CD4-positive, alpha-beta T cell treated with Interleukin-1 beta for 1 hour (primary cell): ENCODE measurements at places on chromosomes 11 and 22.

DNA sequence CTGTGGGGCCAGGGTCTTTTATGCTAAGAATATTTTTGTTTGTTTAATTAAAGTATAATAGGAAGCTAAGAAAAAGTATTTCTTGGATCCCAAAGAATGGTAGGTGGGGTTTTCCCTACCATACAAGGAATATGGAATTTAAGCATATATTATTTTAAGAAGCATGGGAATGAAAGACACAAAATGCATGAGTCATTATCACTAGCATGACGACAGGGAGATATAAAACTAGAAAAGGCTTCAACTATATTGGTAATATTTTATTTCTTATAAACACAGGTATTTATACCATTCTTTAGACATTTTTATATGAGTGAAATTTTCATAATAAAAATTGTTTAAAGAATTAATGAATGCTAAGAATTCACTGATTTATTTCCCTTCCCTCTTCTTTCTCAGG is 39.3 kb upstream of the SOX6 start:
- DNase-seq = no peak

GRCh38 chr11:32829680-32830412 is at the start of gene PRRG4:
Gene PRRG4 (plus strand): TSS chr11:32829927. CDS start chr11:32830530, 603 bp downstream.
- DNase-seq = peak; percentile 18

- no peak for DNase-seq
Observed at GRCh38 chr22:29716814-29717545, 2.8 kb upstream of the CABP7 start.

- no peak for DNase-seq
Observed at GRCh38 chr22:37202001-37202555, 10.2 kb downstream of the SSTR3 start.

DNA sequence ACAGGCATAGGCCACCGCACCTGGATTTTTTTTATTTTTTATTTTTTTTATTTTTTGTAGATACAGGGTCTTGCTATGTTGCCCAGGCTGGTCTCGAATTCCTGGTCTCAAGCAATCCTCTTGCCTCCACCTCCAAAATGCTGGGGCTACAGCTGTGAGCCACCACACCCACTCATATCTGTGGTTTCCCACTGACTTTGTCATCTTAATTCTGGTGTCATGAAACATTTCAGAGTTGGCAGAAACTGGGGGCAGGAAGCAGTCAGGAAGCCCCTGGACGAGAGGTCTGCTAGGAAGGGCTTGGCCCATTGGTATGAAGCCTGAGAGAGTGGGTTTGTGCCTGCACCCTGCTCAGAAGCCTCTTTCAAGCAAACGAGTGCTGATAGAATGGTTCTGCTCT is 49.1 kb downstream of the COMMD9 start:
- no peak for DNase-seq

DNA sequence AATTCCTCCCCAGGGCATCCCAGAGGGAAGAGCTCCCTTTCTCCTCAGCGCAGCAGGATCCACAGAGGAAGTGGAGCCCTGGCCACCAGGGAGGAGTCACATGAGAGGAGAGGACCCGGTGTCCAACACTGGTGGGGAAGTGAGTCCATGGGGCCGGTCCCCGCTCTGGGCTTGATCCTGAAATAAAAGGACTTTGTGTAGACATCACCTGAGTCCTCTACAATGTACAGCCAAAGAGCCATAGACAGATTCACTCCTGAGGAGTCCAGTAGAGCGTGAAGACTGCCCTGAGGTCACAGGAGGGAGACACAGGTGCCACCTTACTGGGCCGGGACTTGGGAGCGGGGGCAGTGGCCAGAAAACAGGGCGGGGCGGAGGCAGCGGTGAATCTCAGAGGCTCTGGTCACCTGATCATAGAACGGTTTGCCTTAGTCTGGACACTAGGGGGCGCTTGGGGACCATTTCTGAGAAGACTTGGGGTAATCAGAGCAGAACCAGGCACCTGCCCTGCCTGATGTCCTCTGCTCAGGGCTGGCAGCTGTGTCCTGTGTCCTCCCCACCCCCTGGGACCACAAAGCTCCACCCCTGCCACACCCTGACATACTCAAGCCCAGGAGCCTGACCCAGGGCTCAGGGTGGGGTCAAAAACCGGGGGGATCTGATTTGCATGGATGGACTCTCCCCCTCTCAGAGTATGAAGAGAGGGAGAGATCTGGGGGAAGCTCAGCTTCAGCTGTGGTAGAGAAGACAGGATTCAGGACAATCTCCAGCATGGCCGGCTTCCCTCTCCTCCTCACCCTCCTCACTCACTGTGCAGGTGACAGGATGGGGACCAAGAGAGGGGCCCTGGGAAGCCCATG is 112.7 kb downstream of the VPREB1 start:
- DNase-seq = peak; percentile 59

DNA sequence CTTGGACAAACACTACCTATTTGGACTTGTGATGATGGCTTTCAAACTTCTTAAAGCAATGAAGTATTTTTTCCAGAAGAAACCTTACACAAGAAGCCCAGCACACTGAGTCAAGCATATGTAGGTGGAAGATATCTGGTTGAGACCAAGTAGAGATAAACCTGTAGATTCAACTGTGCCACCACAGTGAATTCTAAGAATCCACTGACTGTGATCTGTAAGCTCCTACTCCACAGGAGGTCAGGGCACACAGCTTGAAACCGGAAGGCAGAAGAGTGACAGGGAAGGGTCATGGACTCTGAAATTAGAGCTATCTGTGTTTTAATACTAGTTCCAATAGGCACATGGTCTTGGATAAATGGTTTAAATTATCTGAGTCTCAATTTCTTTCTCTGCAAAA is 404.5 kb downstream of the ETS1 start:
- DNase-seq = no peak

- no peak for DNase-seq
Observed at GRCh38 chr11:65915101-65915820, 3.6 kb downstream of the C11orf68 start.

GRCh38 chr11:96158126-96158525 is 184.9 kb downstream of the MAML2 start:
- no peak for DNase-seq

DNA sequence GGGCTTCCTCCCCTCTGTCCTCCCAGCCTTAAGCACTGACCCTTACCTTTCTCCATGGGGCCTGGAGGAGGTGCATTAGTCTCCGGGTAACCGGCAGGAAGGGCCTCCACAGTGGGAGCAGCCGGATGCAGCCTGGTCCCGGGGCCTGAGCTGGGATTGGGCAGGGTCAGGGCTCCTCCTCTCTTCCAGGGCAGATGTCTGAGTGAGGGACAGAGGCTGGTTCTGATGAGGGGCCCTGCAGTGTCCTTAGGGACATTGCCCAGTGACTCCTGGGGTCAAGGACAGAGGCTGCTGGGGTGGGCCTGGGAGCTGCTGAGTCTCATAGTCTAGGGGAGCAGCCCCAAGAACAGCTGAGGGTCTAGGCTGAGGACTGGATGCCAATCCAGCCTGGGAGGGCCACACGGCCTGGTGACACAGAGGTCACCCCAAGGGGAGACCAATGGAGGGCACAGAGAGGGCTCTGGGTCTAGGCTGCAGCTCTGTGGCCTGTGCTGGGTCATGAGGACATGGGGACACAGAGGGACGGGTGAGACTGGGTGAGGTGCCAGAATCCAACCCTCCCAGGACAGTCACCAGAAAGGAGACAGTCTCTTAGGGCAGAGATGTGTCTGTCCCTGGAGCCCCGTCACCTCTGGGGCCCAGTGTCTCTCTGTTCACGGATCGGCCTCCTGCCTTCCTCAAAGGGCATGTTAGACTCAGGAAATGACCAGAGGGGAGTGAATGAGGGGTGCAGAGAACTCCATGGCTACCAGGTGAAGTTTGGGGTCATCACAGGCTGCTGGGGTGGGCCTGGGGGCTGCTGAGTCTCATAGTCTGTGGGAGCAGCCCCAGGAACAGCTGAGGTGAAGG is 6.5 kb downstream of the IGLL5 start:
- no peak for DNase-seq

GRCh38 chr11:203945-204586 is 3.1 kb downstream of the BET1L start:
- no peak for DNase-seq

DNA sequence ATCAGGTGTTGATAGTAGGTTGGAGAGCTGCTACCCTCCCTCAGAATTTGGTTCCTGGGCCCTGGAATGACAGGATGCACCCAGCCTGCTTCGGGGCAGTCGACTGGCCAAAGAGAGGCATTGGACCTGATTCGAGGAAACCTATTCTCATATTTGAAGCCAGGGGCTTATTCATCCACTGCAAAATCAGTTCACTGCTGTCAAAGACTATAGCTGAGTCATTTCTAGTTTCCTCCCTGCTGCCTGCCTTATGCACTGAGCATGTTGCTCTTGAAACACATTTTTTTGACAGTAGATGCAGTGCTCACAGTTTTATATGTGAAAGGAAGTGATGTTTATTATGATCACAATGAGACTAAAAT is 565.4 kb downstream of the ETS1 start:
- DNase-seq = no peak
